ENCODE measurements at places on chromosomes 16 and 17. TPM values are rescaled to one million over a fixed set of nuclear protein-coding genes. Genes with fewer than 3 reads are reported as not detected.

The OR2C1 gene
- total RNA-seq = not detected

DNA sequence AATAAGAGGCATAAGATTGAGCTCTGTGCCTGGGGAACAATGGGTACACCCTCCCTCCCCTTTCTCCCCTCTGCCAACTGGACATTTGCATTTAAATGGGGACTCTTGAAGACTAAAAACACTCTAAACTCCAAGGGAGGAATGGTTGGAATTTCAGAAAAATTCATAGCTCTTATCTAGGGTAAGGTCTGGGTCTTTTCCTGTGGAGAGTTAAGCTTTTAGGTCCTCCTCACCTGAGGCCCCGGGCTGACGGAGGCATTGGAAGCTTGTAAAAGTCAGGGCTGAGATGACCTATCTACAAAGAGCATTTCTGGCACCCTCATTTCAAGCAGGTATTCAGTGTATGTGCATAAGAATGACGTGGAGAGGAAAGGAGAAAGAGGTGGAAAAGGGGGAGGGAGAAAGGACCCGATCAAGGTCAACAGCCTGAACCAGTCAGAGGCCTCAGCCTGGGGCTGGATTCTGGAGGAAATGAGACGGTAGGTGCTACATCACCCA is 78.0 kb downstream of the RAP1GAP2 start:
- DNase-seq = no peak

DNA sequence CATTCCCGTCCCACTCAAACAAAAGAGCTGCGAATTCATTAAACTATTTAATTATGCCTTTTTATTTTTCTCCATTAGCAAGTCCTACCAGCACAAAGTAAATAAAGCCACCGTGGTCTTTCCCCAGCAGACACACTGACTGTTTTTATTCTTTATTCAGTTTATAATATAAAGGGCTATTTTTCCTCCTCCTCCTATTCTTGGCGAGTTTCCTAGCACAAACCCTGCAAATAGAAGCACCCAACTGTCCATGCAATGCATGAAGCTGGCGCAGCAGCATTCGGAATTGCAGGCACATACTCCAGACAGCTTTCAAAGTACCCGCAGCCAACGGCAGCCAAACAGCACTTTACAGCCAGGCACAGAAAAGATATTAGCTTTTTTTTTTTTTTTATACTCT is 583.4 kb upstream of the PSMD7 start:
- no peak for DNase-seq

DNA sequence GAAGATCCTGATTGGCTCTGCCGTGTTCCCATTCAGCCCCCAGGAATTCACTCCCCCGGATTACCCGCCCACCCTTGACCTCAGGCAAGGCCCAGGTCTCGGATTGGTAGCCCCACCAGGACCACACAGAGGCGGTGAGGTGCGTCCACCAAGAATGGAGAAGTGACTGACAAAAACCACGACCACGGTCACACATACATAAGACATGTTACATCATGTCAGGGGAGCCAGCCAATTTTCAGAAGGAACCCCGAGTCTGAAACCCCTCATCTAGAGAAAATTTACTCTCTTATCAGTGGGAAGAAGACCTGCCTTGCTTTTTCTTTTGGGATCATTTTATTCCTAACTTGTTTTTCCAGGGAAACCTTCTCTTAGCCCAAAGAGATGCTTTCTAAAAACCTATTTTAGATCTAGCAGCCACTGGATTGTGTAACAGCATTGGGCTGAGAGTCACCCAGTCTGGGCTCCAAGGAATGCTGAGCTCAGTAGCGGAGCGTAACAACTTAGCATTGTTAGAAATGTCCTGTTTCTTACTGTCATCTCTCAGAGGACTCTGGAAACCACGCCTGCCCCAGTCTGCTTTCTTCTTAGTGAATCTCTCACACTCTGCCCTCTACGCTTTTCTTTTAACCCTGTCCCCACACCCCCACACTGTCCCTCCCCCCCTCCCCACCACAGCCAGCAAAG is 164.1 kb downstream of the CMIP start:
- no peak for DNase-seq

Data from activated T-helper 1 cell treated with anti-CD3 and anti-CD28 coated beads, Interleukin-12 subunit alpha, Interleukin-12 subunit beta, Interleukin-2, Interleukin-4 antibody, amounts not matched to agents 30 ng/mL and 10 ng/mL and 1 ng/mL, durations not matched to agents 14 hours and 24 hours and 36 hours (primary cell).